ENCODE measurements at places on chromosomes 12 and 14.
A peak's percentile ranks its signal among the peaks of the same experiment; 100 is the strongest.

- H3K4me1 ChIP-seq: peaks cover 5% of the 10 kb centered on the region
- no peak overlapping the region for H3K4me3 ChIP-seq
- H3K27me3 ChIP-seq: no peaks in the 10 kb centered on the region
- H3K27ac ChIP-seq: peak overlapping the region; percentile 44
- no peak for DNase-seq
Measured at GRCh38 chr14:105430565-105430964, 10.9 kb downstream of the MTA1 start.

- no peak overlapping the region for H3K27ac ChIP-seq
- H3K4me3 ChIP-seq: no peak overlapping the region
- peak; percentile 14 for DNase-seq
- H3K27me3 ChIP-seq: no peaks in the 10 kb centered on the region
- no peaks in the 10 kb centered on the region for H3K4me1 ChIP-seq
Measured at GRCh38 chr12:102618197-102618877, 138.0 kb upstream of the IGF1 start.

- H3K36me3 ChIP-seq: no peaks in the 10 kb centered on the region
- no peaks in the 10 kb centered on the region for H3K27me3 ChIP-seq
- H3K4me1 ChIP-seq: no peaks in the 10 kb centered on the region
- H3K4me3 ChIP-seq: no peak overlapping the region
- H3K27ac ChIP-seq: no peak overlapping the region
Measured at GRCh38 chr14:67228325-67228984, 12.8 kb upstream of the PALS1 start.

- H3K27me3 ChIP-seq: no peaks in the 10 kb centered on the region
- no peak overlapping the region for H3K27ac ChIP-seq
- H3K36me3 ChIP-seq: no peaks in the 10 kb centered on the region
- H3K4me1 ChIP-seq: no peaks in the 10 kb centered on the region
- no peak overlapping the region for H3K4me3 ChIP-seq
Measured at GRCh38 chr12:126147321-126147720, 1082.1 kb downstream of the AACS start.

DNA sequence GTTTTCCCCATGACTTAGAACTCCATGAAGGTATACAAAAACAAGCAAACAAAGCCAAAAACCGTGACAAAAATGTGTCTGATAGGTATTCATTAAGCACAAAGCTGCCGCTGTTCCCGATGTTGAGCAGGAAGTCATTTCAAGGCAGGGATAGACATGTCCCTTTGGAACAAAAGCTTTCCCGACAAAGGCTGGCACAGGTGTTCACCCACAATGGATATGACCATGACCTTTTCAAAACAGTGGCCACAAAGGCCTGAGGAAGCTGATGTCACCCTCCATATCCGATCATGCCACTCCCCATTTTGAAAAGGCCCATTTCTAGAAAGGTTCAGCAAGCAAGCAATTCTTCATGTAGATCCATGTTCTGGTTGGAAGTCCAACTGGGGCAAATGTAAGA lies 279.1 kb downstream of the BTG1 start:
- no peaks in the 10 kb centered on the region for H3K4me1 ChIP-seq
- H3K27ac ChIP-seq: no peak overlapping the region
- H3K27me3 ChIP-seq: no peaks in the 10 kb centered on the region
- H3K36me3 ChIP-seq: no peaks in the 10 kb centered on the region
- H3K4me3 ChIP-seq: no peak overlapping the region
- no peak for DNase-seq

- no peaks in the 10 kb centered on the region for H3K4me1 ChIP-seq
- no peaks in the 10 kb centered on the region for H3K36me3 ChIP-seq
- no peak overlapping the region for H3K27ac ChIP-seq
- no peaks in the 10 kb centered on the region for H3K27me3 ChIP-seq
- no peak overlapping the region for H3K4me3 ChIP-seq
Measured at GRCh38 chr14:36479344-36479743, 40.7 kb downstream of the NKX2-1 start.

Data from tibial nerve (tissue), 4 donors.